ENCODE measurements at places on chromosomes 3 and 15. TPM values are rescaled to one million over a fixed set of nuclear protein-coding genes. Genes with fewer than 3 reads are reported as not detected.

Gene DPP8
- total RNA-seq, result 73.9 TPM

Gene HRH1
- 3.7 TPM for total RNA-seq

Gene TRPM1
- 0.11 TPM for total RNA-seq

Gene GOLGA6L9
- 1.4 TPM for total RNA-seq

Gene CPNE9
- total RNA-seq, result not detected

Gene GPR171
- total RNA-seq, result not detected

Gene DUOXA2
- total RNA-seq, result not detected
